ENCODE measurements at places on chromosomes 1 and 21.

DNA sequence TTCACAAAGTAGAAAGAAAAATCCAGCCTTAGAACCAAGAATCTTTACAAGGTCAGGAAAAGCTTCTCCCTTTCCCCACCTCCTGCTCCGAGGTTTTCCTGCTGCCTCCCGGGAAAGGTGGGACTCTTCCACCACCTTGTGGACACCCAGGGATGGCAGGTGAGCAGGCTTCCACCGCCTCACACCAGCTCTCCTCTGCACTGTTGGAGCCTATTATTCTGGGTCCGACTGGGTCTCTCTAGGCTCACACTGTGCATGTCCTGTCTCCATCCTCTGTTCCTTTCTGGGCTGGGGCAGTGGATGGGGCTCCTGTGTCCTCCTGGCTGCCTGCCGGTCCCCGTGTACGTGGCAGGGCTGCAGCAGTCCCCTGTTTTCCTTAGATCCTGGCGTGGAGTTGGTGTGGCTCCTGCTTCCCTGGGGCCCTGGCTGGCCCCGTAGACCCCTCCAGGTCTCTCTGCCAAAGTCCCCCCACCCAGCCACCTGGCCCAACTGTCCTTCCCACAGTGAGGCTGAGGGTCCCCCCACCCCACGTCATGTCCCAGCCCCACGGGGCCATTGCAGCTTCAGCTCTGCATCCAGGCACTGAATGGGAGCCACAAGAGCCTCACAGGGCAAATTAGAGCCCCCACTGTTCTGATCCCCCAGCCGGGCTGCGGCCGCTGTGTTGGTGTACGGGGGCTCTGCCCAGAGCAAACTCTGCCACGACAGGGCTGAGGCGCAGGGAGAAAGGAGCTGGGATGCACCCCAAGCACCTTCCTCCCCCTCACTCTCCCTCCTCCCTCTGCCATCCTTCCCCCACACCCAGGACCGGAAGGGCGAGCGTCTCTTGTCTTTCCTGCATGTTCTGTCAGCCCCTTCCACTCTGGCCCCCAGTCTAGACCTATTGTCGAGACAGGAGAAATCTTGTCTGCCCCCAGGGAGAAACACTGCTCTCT lies 3.3 kb upstream of the SLC45A1 start:
- peaks cover 15% of the 10 kb centered on the region for H3K27me3 ChIP-seq
- H3K4me3 ChIP-seq = no peak overlapping the region
- peaks cover 10% of the 10 kb centered on the region for H3K4me1 ChIP-seq
- H3K27ac ChIP-seq = no peak overlapping the region
- peak; percentile 23 for DNase-seq
- no peaks in the 10 kb centered on the region for H3K36me3 ChIP-seq

DNA sequence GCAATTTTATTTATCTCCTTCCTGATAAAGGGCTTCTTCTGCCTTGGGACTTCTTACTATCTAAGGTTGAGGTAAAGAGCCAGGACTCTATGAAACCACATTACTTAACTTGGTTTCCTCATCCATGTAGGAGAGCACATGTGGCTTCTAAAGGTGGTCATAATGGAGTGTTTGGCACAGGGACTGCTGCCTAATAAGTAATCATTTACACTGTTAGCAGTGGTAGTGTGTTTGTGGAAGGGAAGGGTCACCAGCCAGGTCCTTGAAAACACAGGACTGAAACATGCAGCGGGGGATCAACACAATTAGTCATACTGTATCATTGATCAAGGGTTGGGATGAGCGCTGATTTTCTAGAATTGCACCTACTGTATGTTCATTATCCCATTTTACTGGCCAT lies 59.6 kb downstream of the UCK2 start:
- no peaks in the 10 kb centered on the region for H3K4me1 ChIP-seq
- DNase-seq = no peak
- peaks cover 2% of the 10 kb centered on the region for H3K27me3 ChIP-seq
- no peak overlapping the region for H3K27ac ChIP-seq
- peaks cover 8% of the 10 kb centered on the region for H3K36me3 ChIP-seq

DNA sequence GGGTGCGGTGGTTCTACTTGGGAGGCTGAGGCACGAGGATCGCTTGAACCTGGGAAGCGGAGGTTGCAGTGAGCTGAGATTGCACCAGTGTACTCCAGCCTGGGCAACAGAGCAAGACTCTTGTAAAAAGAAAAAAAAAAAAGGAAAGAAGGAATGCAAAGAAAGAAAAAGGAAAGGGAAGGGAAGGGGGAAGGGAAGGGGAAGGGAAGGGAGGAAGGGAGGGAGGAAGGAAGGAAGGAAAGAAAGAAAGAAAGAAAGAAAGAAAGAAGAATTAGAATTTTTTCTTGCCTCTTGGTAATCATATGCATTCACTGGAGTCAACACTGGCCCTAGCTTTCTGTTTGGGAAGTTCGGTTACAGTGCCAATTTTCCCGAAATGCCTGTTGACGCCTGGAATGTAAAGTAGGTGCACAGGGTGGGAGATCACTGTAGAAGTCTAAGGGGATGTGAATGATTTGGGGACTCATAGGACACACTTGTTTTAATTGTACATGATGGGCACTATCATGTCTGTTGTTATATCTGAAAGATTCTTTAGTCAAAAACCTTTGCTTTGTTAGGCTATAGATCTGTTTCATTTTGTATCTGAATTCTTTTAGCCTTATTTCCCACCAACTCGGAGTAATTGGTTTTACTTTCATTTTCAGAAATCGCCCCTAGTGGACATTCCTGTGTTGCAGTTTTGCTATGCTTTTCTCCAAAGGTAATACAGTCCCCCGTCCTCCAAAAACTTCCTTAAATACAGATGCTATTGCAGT lies 59.8 kb upstream of the MORC3 start:
- H3K36me3 ChIP-seq = peaks cover 5% of the 10 kb centered on the region
- DNase-seq = peak; percentile 70
- peaks cover 8% of the 10 kb centered on the region for H3K4me1 ChIP-seq
- peak overlapping the region; percentile 97 for H3K27ac ChIP-seq
- H3K27me3 ChIP-seq = no peaks in the 10 kb centered on the region
- H3K4me3 ChIP-seq = peak overlapping the region; percentile 78

DNA sequence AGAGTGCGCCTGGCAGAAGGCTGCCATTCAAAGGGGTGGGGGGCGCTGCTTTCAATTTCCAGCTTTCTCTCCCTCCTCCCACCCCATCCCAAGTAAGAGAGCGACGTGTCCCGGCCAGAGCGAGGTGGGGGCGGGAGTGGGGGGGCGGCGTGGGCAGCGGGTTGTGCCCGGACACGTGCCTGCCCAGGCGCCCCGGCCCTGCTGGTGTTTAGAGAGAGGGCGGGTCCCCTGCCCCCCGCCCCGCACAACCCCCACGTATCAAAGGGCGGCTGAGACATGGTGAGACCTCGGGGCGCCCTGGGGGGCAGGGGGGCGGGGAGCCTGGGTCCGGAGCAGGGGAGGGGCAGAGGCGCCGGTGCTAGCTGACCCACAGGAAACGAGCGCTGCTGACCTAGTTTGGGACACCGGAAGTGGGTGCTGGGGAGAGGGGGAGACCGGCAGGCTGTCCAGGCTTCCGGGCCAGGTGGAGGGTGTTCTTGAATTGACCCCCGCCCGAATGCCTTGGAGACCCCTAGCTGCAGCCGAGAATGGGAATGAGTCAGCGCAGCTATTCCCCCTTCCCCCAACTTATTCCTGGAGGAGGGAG lies 1.3 kb downstream of the ZBTB7B start:
- peaks cover 58% of the 10 kb centered on the region for H3K4me1 ChIP-seq
- H3K27me3 ChIP-seq = no peaks in the 10 kb centered on the region
- H3K36me3 ChIP-seq = no peaks in the 10 kb centered on the region
- peak overlapping the region; percentile 82 for H3K4me3 ChIP-seq
- no peak for DNase-seq

GRCh38 chr21:24204641-24205040 lies 1402.6 kb downstream of the MRPL39 start:
- H3K4me1 ChIP-seq = no peaks in the 10 kb centered on the region
- no peak overlapping the region for H3K4me3 ChIP-seq
- H3K27ac ChIP-seq = no peak overlapping the region
- no peaks in the 10 kb centered on the region for H3K36me3 ChIP-seq
- no peak for DNase-seq

DNA sequence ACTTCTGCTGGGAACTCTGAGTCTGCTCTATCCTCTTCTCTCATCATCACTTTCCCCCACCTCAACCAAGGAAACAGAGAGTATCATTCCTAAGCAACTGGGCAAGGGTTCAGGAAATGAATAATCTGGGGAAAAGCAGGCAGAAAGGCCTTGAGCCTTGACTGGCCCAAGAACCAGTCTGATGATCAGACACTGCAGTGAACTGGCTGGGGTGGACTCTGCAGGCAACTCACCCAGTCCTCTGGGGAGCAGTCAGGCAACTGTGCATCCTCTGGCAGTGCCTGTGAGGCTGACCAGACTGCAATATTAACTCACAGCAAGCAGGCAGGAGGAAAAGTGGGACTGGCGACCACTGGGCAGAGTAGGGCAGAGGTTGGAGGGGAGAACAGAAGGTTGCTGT lies 991 bp downstream of the ANKRD35 start:
- H3K4me1 ChIP-seq = peaks cover 13% of the 10 kb centered on the region
- peak overlapping the region; percentile 90 for H3K4me3 ChIP-seq
- DNase-seq = no peak
- peaks cover 3% of the 10 kb centered on the region for H3K27me3 ChIP-seq
- H3K27ac ChIP-seq = no peak overlapping the region

- H3K27ac ChIP-seq = no peak overlapping the region
- DNase-seq = no peak
- H3K36me3 ChIP-seq = peaks cover 54% of the 10 kb centered on the region
- H3K27me3 ChIP-seq = no peaks in the 10 kb centered on the region
Observed at GRCh38 chr1:77538956-77539518, 143.4 kb downstream of the ZZZ3 start.

GRCh38 chr1:209912306-209912705 lies 25.7 kb upstream of the SYT14 start:
- no peak for DNase-seq
- H3K4me3 ChIP-seq = no peak overlapping the region
- H3K27me3 ChIP-seq = no peaks in the 10 kb centered on the region
- H3K4me1 ChIP-seq = no peaks in the 10 kb centered on the region

DNA sequence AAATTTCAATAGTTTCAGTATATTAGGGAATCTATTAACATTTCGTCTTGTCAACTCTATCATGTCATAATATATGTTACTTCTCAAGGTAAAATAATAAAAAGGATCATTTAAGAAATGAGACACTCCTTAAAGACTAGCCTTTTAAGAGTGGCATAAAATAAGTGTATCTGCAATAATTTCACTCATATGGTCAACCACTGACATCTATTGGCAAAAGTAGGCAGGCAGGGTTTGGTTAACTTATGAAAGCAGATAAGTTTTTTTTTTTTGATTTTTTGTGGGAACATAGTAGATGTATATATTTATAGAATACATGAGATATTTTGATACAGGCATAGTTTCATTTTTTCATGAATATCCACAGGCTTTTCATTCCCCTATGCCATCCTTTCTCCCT lies 5.5 kb upstream of the RGS21 start:
- no peaks in the 10 kb centered on the region for H3K4me1 ChIP-seq
- no peaks in the 10 kb centered on the region for H3K36me3 ChIP-seq
- no peak for DNase-seq

DNA sequence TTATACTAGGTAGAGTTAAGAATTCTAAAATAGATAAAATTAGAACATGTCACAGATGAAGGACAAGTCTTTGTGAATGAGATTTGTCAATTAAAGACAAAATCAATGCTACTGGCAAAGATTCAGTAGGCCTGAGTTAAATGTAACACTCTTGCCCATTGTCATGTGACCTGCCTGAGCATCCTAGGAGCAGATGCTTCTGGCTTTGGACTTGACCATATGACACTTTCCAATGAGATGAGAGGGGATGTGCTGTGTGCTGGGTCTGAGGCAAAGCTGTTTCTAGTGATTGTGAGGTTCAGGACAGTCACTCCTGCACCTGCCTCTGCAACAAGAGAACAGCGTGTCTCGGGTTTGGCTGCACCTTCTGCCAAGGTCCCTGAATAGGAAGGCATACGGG lies 144.9 kb downstream of the HIVEP3 start:
- no peak overlapping the region for H3K4me3 ChIP-seq
- H3K36me3 ChIP-seq = no peaks in the 10 kb centered on the region
- H3K27me3 ChIP-seq = no peaks in the 10 kb centered on the region
- H3K27ac ChIP-seq = no peak overlapping the region
- DNase-seq = no peak

DNA sequence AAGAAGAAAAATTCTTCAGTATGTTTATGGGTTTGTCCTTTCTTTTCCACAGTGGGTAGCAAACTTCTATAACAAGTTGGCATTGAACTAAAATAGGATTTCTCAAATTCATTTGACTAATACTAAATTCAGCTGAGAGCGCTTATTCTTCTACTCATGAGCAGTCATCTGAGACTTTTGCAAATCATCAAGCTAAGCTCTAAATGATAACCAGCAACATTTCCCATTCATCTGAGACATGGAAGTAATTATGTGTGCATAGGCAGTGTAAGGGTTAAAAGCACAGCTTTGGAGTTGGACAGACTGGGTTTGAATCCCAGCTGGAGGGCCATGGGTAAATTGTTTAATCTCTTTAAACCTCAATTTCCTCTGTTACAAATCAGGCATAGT lies 18.3 kb upstream of the CNR2 start:
- H3K27ac ChIP-seq = peak overlapping the region; percentile 60
- DNase-seq = no peak
- no peaks in the 10 kb centered on the region for H3K36me3 ChIP-seq
- H3K4me1 ChIP-seq = no peaks in the 10 kb centered on the region
- H3K4me3 ChIP-seq = no peak overlapping the region

- DNase-seq = no peak
- no peaks in the 10 kb centered on the region for H3K36me3 ChIP-seq
- H3K4me1 ChIP-seq = peaks cover 5% of the 10 kb centered on the region
- H3K4me3 ChIP-seq = no peak overlapping the region
- H3K27ac ChIP-seq = no peak overlapping the region
Observed at GRCh38 chr1:82830690-82831380, 1030.1 kb downstream of the ADGRL2 start.

- no peak overlapping the region for H3K4me3 ChIP-seq
- peaks cover 1% of the 10 kb centered on the region for H3K27me3 ChIP-seq
- H3K36me3 ChIP-seq = no peaks in the 10 kb centered on the region
- DNase-seq = no peak
Observed at GRCh38 chr1:178634445-178634844, 90.6 kb upstream of the RALGPS2 start.

DNA sequence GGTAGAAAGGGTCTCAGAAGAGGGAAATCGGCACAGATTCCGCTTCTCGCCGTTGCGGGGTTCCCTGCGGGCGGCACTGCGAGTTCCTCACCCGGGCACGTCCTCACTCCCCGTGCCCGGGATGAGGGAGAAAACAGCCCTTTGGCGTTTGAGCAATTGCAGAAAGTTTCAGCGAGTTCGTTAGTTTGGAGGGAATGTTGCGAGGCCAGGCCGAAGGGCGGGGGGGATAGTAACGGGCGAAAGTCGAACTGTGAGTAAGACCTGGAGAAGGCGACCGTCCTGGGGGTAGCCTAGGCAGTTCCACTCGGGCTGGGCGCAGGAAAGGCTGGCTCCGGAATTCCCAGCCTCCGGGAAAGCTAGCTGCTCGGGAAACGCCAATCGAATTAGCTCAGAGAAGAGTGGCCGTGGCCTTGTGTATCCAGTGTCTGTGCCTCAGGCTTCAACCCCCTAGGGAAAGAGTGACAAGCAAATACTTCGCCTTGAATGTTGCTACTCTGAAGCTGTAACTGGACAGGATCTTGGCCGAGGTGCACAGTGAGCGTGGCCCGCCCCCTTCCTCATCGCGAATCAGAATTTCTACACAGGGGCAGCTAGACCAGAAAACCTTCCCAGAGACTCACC lies 787 bp downstream of the PTGFR start:
- H3K4me1 ChIP-seq = peaks cover 3% of the 10 kb centered on the region
- no peaks in the 10 kb centered on the region for H3K36me3 ChIP-seq
- peaks cover 53% of the 10 kb centered on the region for H3K27me3 ChIP-seq
- H3K4me3 ChIP-seq = peak overlapping the region; percentile 15

- H3K4me3 ChIP-seq = no peak overlapping the region
- H3K36me3 ChIP-seq = no peaks in the 10 kb centered on the region
- no peak for DNase-seq
- H3K4me1 ChIP-seq = no peaks in the 10 kb centered on the region
Observed at GRCh38 chr1:6507461-6507911, 16.0 kb upstream of the PLEKHG5 start.
